EL (cell line): ENCODE measurements at places on chromosomes 13 and 19.

GRCh38 chr19:8214802-8215201 is 5.6 kb downstream of the CERS4 start:
- no peak for DNase-seq

DNA sequence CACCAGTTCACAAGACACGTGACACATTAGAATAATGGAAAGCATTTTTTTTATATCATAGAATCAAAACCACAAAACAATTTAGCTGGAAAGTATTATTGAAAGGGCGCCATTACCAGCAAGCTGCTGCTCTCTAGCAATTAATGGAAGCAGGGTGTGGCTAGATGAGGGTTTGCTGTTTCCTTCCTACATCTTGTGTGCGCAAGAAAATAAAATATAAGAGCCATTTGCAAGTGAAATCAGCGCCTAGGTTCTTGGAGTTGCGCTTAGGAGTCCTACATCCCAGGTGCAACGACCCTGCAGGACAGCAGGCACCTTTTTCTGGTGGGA is 140.9 kb downstream of the ZNF536 start:
- no peak for DNase-seq

DNA sequence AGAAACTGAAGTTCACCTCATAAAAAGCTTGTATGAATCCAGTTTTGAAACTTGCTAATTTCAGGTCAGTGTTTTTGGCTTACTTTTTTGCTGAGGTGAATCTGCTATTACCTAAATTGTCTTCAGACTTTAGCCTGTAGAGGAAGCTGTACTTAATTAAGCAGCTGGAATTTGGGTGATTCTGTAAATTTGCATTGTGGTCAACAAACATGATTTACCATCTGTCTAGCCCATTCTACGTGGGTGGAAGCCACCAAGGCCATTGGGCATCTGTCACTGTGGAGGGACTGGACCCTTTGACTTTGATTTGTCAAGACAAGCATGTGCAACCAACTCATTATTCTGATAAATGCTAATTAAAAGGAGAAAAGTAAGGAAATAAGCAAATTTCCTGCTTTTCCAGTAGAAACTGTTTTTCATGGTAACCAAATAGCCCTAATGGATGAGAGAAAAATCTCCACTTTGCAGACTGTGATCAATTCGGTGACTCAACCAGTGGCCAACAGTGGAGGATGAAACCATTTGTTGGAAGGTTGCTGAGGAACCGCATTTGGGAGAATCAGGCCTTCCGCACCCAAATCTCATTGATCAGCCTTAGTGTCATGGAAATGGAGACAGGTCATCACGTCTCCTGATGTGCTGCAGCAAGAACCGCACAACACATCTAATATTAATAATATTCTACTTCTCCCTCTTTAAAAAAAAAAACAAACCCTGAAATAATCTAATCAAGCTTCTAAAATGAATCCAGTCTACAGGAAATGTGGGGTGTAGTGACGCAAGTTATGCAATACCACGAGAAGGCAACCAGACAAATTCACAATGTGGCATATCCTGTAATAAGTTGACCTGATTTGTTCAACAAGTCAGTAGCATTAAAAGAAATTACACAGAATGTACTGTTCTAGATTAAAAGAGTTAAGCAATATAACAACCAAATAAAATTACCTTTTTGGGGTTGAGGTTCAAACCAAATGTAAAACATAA is 54.3 kb downstream of the GARRE1 start:
- DNase-seq, result no peak

DNA sequence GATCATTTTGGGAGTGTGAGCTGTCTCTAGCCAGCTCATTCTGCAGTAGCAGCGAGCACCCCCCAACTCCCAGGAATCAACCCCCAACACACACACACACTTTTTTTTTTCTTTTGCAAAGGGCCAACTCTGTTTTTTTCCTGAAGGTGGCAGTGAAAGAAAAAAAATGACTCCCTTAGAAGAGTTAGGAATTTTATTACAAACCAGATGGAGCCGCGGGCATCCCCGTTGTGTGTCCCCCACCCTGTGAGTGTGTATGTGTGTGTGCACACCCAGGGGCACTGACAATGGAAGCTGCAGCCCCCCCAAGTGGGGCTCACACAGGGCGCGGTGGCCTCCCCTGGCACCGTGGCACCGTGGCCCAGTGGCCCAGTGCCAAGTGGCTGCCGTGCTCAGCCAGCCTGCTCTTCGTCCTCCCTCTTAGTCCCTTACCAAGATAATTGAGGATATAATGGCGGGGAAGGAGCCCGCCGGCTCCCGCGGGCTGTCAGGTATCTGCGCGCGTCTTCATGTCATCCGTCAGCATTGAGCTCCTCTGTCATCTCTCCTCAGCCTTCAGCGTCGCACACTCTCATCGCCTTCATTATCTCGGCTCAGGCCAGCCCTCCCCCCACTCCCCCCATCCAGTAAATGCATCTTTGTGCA is 314.1 kb downstream of the ZNF536 start:
- DNase-seq, result peak; percentile 2

- DNase-seq, result no peak
These were observed 24.1 kb downstream of the CLEC4M start for GRCh38 chr19:7787141-7787540.
